ENCODE measurements at places on chromosomes 4 and X.

DNA sequence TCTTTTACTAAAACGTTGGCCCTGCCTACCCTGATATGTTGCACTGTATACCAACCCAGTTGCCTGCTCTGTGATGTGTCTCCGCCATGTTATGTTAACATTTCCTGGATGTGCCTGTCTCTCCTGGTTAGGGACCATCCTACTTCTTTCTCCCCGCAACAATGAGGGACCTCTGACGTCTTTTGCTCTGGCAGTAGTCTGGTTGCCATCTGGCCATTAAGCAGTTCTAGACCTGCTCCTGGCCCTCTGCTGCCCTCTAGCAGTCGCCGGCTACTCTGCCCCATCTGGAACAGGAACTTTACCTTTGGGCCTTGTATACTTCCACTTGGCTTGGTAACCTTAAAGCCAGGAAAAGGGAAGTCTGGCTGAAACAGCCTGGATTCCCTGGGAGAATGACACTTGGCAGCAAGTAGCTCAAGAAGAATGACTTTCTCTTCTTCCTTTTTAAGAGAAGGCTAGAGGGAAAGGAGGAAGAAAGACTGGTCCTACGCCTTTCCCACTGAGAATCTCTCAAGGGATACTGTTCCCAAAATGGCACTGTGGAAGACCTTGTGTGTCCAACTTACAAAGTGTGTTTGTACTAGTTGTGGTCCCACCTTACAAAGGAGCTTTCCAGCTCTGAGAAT lies 63.5 kb downstream of the GPC3 start:
- DNase-seq, result peak; percentile 60

GRCh38 chr4:154502111-154502510 lies 10.5 kb upstream of the DCHS2 start:
- DNase-seq, result no peak

GRCh38 chrX:100995469-100995868 lies 26.0 kb downstream of the ARL13A start:
- no peak for DNase-seq

DNA sequence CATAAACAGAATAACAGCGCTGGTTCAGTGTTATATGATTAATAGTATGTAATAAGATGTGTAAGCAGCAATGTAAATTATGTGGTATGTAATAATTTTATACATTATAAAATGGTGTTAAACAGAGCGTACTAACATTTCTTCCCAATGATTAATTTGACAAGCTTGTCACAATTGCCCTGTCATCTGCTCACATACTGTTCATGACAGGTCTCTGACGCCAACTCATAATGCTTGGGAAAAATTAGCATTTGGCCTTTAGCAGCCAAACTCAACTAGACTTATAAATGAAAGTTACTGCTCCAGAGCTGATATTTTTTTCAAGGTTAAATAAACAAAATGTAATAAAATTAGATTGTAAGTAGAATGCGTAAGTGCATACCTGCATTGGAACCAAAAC lies 246.8 kb downstream of the TRAM1L1 start:
- no peak for DNase-seq

- DNase-seq, result no peak
Measured at GRCh38 chrX:24702362-24703184, 8.9 kb downstream of the POLA1 start.
